Stimulated activated CD4-positive, alpha-beta T cell treated with anti-CD3 and anti-CD28 coated beads, Interleukin-2, amount 100 ng/mL, for 48 hours (primary cell): ENCODE measurements at places on chromosomes 12 and 14.

DNA sequence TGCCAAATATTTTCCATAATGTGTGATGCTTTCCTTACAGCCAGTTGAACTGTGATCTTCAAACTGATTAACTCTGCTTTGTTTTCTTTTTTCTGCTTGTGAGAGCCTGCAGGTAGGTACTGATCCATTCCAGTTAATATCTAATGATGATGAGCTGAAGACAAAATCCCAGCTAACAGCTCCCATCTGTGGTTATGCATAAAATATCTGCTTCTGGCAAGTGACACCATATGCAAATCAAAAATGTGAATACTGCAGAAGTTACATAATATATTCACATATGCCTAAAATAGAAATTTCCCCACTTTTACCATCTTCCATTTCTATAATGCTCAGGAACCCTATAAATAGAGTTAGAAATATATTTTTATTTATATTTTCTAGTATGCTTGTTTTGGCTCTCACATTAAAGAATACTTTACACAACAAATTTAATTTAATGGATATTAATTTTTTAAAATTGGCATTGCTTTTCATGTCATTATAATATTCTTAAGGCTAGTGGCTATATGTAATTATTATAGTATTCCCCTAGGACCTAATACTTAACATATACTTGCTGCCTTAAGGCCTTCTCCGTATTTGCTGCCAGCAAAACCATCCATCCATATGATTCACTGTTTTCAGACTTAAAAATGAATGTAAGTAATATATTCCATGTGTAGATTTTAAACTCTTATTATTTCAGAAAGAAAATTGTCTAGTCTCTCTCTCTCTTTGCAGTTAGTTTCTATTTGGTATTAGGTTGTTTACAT, 83.8 kb downstream of the CCER1 start:
- DNase-seq, result no peak

DNA sequence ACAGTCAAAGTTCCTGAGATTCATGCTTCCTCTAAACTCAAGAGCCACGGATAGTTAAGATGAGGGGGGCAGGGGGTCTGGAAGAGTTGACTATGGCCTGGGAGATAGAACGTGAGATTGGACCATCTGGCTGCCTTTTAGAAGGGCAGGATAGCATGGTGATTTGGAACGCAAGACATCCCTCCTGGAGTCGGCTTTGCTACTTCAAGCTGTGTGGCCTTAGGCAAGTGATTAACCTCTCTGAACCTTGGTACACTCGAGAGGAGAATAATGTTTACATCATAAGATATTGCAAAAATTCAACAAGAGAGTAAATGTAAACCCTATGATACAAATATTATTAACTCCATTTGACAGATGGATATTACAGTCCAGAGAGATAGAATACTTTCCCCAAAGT, 49.7 kb downstream of the RPH3A start:
- DNase-seq, result no peak

GRCh38 chr14:74176400-74176793, 62.9 kb upstream of the VSX2 start:
- no peak for DNase-seq

DNA sequence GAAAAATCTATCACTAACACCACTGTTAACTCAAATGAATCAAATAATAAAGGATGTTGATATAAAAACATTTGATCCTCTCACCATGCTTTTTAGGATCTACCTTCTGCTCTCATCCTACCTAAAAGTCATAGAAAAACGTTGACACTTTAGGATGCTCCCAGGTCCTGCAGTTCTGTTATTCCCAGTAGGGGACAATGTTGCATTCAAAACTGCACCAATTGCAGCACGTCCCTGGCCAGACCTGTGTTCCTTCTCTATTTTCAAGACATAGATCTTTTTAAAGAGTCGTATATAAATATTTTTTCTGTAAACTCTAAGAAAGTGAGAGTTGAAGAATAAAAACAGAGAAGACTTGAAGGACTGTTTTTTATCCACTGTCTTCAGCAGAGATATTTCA, 8.8 kb downstream of the AICDA start:
- DNase-seq, result no peak

- no peak for DNase-seq
These were observed 1.8 kb downstream of the LRIG3 start for GRCh38 chr12:58918469-58918844.

DNA sequence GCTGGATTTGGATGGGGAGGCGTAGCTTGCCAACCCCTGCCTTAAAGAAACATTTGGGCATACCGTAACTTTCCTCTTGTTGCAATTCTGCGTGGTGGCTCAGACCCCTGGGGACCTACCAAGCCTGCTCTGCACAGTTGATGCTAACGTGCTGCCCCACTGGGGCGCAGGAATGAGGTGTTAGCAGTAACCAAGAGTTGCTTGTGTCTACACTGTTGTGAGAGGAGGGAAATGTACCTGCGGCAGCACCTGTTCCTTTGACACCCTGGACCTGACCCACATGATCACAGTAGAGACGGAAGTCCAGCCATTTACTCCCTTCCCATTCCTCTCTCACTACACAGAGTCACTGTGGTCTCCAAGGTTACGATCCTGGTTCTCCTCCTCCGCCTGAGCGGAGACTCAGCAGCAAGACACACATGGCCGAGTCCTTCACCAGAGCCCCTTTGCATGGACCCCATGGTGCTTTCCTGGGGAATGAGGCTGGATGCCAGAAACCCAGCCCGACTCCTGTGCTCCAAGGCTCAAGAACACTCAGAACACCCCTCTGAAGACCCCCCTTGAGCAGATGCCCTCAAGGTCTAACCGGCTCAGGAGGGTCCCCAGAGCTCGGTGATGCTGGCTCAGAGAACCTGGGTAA, 84.8 kb downstream of the FBXL14 start:
- no peak for DNase-seq

DNA sequence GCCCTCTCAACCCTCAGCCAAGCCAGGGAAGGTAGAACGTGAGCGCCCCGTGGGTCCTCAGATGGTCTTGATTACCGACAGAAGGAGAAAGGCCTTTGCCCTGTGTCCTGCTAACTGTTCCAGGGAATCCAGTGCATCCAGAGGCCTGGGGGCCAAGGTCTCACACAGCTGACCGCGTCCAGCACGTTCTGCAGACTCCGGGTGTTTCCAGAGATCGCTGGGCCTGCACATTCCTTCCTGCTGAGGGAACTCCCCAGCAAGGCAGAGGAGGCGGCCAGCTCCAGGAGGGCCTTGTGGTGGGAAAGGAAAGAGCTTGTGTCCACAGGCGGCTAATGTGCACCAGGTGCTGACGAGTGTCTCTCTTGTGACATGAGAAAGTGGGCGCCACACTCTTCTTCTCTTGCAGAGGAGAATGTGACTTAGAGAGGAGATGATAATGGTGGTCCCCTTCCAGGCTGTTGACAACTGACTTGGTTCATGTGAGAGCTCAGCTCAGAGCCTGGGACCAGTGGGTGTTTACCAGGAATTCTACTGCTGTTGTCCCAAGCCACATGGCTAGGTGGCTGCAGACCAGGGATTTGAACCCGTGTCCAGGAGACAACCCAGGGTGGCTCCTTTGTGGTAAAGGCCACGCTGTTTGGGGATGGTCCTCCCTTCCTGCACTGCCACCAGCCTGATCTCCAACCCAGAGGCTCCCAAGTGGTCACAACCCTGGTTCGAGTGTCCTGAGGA, 46.8 kb upstream of the DLK1 start:
- no peak for DNase-seq

DNA sequence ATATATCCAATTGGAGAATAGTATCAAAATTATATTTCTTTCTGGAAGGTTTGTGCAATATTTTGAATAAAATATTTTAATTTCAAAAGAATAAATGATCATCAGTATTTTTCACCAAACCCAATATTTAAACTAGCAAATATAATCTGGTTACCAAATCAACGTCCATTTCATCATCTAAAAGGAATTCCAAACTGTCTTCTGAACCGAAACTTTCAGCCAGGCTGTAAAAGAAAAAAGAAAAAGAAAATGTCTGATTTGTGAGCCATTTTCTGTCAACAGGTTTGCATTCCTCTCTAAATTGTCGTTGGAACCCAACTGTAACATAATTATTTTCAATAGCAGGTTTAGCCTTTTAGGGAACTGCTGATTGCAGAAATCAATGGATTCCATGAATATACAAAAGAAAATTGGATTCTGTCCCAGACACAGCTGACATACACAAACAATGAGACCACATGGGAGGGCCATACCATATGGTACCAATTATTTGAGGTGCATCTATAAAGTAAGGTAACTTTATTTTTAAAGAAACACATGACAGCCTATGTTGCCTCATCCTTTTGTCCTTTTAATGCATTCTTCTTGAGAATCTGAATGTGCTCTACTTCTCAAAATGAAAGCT, 22.7 kb downstream of the SNRPF start:
- DNase-seq, result no peak

DNA sequence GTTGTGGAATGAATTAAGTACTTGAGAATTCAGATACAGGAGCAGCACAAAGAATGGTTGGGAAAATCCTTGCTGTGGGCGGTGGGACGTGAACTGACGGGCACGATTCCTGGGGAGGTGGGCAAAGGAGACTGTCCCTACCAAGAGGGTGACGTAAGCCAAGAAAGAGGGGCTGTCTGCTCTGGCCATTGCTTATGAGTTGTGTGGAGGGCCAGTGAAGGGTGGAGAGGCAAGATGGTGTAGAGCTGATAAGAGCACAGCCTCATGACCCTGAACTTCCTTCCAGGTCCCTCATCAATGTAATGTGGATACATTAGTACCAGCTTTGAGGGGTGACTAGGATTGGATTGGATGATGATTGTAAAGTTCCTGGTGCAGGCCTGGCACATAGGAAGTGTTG, 50.2 kb downstream of the WDR20 start:
- DNase-seq, result no peak

- peak; percentile 13 for DNase-seq
These were observed 142.8 kb downstream of the SLC8A3 start for GRCh38 chr14:70045844-70046535.

- DNase-seq, result no peak
These were observed 27.3 kb downstream of the SPRING1 start for GRCh38 chr12:116710370-116711150.

- DNase-seq, result no peak
These were observed 82.9 kb upstream of the SCAF11 start for GRCh38 chr12:46073321-46073720.

DNA sequence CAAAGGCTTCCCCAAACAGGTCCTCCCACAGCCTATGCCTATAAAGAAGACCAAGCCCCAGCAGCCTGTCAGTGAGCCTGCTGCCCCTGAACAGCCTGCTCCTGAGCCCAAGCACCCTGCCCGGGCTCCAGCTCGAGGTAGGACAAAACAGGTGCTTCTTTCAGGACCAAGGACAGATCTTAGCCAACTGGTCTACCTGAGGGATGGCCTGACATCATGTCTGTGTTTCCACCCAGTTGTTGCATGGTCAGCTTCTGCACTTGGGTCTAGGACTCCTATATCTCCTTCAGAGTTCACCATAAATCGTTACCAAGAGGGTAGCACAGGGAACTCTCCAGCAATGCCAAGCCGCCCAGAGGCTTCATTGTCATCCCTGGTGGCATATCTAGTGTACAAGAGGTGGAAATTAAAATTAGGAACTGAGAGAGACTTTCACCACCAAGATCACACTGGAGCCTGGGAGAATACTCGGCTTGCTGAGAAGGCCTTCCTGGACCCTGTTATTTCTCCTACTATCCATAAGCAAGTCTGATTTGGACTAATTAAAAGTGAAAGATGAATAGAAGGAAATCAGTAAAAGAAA, 38.2 kb upstream of the OAS1 start:
- no peak for DNase-seq

- DNase-seq, result no peak
These were observed 31.5 kb downstream of the SCN8A start for GRCh38 chr12:51622564-51622963.

DNA sequence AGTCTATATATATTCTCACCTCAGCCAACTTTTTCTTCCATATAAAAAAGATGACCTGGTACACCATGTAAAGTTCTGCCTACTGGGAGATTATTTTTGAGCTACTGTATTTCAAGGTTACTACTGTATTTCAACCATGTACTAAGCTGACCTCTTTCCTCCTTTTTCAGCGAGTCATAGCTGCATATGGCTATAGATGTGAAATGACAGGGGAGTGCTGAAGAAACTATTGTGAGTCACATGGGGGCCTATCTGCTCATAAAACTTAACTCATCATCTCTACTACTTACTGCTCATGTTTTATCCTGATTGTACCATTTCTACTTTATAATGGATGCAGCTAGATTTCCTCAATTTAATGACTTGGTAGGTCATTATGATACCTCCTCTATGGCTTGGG, 571.4 kb upstream of the ATP2B1 start:
- no peak for DNase-seq

GRCh38 chr12:13275241-13276085, 78.9 kb downstream of the EMP1 start:
- no peak for DNase-seq

DNA sequence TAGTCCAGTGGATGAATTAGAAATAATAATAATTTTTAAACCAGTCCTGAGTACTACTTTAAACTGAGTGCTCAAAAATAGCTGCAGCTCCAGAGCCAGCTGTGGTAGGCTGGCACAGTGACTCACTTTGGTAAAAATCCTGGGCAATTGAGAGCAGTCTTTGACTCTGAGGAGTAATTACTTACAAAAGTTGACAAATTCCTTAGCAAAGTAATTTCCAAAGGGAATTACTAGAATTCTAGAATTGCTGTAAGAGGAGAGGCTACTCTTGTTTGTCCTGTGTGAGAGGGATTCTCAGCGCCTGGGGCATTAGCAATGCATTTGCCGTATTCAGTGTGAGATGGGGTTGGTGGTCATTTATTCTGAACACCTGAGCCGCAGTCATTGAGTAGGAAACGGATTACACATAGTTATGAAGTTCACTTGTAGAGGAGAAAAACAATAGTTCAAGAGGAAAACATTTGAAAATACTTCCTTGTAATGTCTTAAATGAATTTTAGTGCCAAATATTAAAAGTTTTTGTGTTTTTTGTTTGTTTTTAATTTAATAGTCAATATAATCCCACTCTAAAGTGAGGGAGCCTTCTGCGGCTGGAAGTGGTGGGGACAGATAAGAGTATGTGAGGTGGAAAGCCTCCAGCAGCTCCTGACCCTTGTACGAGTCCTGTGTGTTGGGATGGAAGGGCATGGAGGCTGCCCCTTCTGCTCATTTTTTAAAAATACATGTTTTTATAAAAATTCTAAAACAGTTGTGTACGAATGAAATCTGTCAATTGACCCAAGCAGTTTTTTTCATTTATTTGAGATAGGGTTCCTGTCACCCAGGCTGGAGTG, 41.9 kb downstream of the EID3 start:
- no peak for DNase-seq

- no peak for DNase-seq
These were observed 62.8 kb downstream of the TMCC3 start for GRCh38 chr12:94587266-94588241.

GRCh38 chr12:3727877-3728632, 24.9 kb downstream of the CRACR2A start:
- DNase-seq, result no peak

DNA sequence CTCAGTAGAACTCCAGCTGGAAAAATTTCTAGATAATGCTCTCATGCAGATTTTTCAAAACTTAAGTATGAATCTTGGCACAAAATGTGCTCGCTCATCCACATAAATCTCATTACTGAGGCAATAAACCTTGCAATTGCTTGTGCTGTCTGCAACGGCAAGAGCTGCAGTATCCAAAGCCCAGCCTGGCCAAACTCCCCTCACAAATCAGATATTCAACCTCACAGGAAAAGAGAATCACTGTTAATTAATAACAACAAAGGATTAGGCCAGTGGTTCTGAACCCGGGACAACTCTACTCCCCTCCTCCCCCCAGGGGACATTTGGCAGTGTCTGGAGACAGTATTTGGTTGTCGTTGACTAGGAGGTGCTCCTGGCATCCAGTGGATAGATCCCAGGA, 19.2 kb upstream of the CORO1C start:
- no peak for DNase-seq

- no peak for DNase-seq
These were observed 167.2 kb downstream of the FSCB start for GRCh38 chr14:44339862-44340261.

- DNase-seq, result peak; percentile 37
These were observed 37.8 kb upstream of the PPP1CC start for GRCh38 chr12:110780448-110780847.
